ENCODE measurements at places on chromosomes 5 and 9.
A peak's percentile ranks its signal among the peaks of the same experiment; 100 is the strongest.

DNA sequence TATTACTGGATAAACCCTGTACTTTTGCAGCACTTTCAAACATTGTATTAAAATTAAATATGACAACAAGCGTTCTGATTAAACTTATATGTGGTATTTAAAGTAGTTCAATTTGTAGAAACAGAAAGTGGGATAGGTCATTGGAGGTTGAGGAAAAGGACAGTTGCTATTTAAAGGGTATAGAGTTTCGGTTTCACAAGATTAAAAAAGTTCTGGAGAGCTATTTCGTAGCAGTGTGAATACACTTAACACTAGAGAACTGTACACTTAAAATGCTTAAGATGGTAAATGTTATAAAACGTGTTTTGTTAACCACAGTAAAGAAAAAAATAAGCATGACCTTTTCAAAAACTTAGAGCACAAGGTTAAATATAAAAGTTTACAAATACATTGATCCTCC, 382.1 kb downstream of the BRINP1 start:
- DNase-seq: no peak

- no peak for DNase-seq
These were observed 41.1 kb upstream of the TEX48 start for GRCh38 chr9:114722937-114723620.

DNA sequence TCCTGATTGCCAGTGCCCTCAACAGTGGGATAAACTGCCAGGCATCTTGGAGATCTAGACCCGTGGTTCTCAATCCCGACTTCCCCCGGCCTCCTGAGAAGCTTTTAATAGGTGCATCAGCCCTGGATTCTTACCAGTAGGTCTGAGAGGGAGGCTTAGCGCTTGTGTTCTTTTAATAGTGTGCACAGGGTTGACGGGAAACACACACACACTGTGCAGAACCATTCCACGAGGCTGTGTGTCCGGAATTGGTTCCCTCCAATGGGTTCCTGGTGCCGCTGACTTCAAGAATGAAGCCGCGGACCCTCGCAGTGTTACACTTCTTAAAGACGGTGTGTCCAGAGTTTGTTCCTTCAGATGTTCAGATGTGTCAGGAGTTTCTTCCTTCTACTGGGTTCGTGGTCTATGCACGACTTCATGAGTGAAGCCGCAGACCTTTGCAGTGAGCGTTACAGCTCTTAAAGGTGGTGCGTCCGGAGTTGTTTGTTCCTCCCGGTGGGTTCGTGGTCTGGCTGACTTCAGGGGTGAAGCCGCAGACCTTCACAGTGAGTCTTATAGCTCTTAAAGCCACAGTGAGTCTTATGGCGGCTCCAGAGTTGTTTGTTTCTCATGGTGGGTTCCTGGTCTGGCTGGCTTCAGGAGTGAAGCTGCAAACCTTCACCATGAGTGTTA, 46.6 kb upstream of the PRSS3 start:
- peak; percentile 31 for DNase-seq

DNA sequence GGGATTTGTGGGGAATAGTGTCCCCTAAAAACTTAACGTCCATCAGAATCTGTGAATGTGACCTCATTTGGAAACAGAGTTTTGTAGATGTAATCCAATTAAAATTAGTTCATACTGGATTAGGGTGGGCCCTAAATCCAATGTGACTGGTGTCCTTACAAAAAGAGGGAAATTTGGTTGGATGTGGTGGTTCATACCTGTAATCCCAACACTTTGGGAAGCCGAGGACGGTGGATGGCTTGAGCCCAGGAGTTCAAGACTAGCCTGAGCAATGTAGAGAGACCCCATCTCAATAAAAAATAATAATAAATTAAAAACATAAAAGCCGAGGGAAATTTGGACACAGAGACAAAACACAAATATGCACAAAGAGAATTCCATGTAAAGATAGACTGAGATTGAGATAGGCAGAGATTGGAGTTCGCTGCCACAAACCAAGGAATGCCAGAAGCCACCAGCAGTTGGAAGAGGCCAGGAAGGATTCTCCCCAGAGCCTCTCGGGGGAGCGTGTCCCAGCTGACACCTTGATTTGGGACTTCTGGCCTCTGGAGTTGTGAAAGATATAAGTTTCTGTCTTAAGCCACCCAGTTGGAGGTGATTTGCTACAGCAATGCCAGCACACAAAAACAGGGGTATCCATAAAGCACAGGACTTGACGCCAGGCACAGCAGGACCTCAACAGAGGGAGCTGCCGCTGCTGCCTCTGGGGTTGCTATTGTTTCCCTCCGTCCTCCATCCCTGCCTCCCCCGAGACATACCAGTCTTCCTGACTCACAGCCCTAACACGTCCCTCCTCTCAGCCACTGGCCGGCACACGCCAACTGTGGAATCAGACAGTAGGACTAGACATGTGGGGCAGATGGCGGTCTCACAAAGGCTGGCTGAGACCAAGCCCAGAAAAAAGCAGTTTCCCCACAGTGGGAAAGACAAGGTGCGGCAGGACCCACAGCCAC, 73.8 kb upstream of the IL17B start:
- no peak for DNase-seq

GRCh38 chr5:180052211-180052818, 19.2 kb downstream of the RNF130 start:
- no peak for DNase-seq

DNA sequence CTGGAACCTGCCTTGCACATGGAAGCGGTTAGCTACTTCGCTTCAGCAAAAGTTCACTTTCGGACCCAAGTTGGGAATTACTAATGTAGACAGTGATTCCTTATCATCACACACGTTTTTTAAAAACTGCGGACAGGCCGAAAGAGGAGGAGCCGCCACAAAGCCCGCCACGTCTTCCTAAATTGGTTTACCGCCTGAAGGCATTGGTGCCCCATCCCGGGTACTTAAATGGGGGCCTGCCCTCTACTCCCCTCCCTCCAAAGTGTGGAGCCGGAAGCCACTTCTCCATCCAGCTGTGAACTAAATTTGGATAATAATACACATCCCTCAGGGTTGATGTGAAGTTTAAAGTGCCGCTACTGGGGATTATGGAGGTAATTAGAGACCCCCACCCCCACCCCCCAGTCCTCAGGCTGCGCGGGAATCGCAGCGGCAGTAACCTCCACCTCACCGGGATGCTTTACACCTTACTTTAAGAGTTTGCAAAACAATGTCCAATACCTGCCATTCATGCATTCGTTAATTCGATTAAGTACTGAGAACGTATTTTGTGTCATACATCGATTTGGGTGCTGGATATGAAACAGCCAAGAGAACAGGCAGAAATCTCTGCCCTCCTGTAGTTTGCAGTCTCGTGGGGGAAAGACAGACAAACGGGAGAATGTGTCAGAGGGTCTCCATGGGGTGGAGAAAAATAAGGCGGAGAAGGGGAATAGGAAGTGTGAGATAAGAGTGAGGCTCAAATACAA, 937 bp upstream of the MACROH2A1 start:
- DNase-seq: no peak

GRCh38 chr5:148910686-148911361, 84.4 kb downstream of the ADRB2 start:
- no peak for DNase-seq

- DNase-seq: no peak
These were observed 8.3 kb downstream of the COL15A1 start for GRCh38 chr9:98951967-98952366.

GRCh38 chr5:77266291-77266690, 55.8 kb downstream of the PDE8B start:
- DNase-seq: no peak

- no peak for DNase-seq
These were observed 13.6 kb downstream of the CPEB4 start for GRCh38 chr5:173901705-173902104.

- DNase-seq: no peak
These were observed 187.3 kb upstream of the PIK3R1 start for GRCh38 chr5:68028131-68028727.

DNA sequence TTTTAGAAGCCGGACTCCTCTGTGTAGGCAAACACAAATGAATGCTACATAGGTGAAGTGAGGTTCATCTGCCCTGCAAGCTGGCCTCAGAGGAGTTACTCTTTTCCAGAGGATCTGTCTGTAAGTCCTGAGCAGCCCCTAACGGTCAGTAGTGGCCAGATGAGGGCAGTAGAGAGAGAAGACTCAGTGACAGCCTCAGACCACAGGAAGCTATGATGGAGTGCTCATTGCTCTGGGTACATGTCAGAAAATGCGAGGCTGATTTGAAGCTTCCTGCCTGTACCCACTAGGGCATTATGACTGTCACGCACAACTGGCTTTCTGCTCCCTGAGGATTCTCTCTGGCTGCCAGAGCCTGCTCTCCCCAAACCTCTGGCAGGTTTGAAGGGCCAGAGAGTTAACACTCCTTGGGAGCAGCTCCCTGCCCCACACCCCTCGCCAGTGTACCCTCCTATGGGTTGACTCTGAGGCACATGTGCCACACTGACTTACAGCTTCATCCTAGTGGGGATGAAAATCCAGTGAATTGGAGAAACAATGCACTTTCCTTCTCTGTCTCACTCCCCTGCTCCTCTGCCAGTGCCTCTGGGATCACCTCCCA, 141.5 kb downstream of the GABRG2 start:
- peak; percentile 16 for DNase-seq
